ENCODE measurements at places on chromosomes 12 and 14.

GRCh38 chr12:15196221-15196620 is 25.0 kb downstream of the RERG start:
- DNase-seq = no peak

- no peak for DNase-seq
Measured at GRCh38 chr12:8037046-8037663, 4.6 kb downstream of the FOXJ2 start.

DNA sequence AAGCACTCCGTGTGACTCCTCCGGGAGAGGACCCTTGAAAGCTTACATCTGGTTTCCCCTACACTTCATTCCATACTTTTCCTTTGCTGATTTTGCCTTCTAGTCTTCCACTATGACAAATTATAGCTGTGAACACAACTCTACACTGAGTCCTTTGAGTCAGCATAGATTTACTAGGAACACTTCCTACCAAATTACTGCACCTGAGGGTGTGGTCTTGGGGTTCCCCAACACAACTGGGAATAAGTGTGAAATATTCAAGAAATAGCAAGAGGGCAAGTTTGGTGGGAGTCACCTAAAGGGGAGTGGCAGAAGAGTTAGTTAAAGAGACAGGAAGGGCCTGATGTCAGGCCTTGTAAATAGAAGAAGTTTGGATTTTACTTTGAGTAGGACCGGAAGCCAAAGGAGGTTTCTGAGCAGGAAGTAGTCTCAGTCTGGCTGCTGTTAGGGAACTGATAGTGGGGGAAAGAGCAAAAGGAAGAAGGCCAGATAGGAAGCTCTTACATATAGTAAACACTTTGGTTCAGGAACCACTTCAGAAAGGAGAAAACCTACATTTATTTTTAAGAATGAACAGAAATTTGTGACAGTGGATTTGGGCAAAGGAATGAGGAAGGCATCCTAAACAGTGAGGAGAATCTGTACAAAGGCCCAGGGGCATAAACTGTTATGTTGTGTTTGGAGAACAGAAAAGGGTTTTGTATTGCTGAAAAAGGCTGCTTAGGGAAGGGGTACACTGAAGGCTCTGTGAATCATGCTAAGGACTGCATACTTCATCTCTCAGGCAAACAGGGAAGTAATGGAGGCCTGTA is 14.2 kb downstream of the SEL1L start:
- DNase-seq = no peak

GRCh38 chr14:54567224-54567638 is 303 bp downstream of the SAMD4A start:
- DNase-seq = peak; percentile 41

- DNase-seq = peak; percentile 21
Measured at GRCh38 chr14:55333711-55334485, 62.7 kb downstream of the FBXO34 start.

- peak; percentile 29 for DNase-seq
Measured at GRCh38 chr12:52149651-52150241, 42.1 kb downstream of the KRT80 start.

GRCh38 chr12:45726603-45727300 is 2.8 kb upstream of the ARID2 start:
- peak; percentile 25 for DNase-seq

GRCh38 chr12:111359231-111359913 is 9.5 kb downstream of the PHETA1 start:
- no peak for DNase-seq

DNA sequence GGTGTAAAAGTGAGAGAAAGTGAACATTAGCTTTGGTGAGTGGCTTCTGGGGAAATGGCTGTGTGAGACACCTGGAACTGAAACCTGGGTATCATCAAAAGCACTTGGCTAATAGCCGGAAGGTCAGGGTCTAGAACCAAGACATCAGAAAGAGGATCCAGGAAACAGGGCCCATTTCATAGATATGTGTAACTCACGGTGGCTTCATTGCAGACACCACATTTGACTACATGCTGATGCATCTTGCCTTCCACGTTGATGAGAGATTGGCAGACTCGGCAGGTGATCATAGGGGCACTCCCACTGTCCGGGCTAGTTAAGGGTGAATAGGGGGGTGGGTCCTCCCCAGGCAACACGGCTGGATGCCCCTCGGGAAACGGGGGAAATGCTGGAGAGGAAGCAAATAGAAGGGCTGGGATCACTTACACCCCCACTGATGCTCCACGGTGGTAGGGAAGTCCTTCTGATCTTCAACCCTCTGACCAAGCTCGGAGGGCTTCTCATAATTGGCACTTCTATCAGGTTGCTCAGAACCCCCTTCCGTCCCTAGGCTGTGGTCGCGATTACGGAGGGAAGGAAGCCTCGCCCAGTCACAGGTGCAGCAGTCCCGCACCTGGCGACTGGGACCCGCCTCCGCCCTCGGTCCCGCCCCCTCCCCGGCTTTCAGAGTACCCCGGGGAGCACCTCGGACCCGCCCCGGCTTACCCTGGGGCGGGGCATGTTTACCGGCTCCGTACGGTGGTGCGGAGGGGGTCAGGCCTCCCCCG is 593 bp downstream of the PIP4P1 start:
- DNase-seq = no peak

- peak; percentile 97 for DNase-seq
Measured at GRCh38 chr12:69415471-69416275, 54.5 kb upstream of the FRS2 start.

DNA sequence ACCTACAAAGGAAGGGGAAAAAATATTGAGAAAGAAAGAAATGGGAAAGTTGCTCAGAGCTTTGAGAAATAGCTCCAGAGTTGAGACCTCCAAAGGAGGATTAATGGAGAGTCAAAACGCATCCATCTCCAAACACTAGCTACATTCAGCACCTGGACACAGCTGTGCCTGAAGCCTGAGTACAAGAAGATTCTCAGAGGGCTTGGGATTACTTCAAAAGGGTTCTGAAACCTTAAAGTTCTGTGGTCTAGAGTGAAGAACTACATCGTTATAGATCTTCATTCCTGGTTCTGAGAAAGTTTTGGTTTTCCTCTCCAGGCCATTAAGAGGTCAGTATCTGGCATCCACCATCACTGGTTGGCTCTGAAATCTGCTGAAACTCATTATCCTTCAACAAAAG is 10.5 kb upstream of the TMED10 start:
- no peak for DNase-seq

DNA sequence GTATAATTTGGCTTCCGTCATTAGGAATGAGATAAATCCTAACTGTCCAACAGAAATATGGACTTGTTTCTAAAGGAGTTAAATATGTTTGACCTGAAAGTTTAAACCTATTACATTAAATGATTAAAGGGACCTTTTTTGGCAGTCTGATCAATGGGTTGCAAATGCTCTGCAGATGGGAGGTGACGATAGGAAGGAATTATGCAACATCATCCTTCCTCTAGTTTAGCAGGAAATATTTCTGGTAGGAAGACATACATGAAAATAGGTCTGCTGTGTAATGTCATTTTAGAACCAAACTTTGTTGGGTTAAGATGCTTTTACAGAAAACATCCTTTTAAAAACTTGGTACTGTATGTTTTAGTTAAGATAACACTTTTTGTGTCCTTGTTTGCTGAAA is 2.6 kb downstream of the LRRC10 start:
- DNase-seq = peak; percentile 10

DNA sequence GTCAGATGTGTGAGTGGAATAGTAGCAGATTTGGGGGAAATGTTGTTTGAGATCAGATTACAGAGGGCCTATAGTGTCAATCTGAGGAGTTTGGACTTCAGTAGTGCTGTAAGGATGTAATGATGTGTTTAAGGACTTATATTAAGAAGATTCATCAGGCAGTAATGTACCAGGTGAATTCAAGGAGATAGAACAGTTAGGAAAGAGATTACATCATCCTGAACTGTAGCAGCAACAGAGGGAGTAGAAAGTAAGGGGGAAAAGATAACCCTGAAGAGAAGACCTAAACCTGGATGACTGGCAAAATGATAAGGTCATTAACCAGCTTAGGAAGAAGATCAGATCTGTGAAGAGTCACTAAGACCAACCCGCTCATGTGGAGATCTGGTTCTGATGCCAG is 349.4 kb downstream of the PDZRN4 start:
- no peak for DNase-seq

DNA sequence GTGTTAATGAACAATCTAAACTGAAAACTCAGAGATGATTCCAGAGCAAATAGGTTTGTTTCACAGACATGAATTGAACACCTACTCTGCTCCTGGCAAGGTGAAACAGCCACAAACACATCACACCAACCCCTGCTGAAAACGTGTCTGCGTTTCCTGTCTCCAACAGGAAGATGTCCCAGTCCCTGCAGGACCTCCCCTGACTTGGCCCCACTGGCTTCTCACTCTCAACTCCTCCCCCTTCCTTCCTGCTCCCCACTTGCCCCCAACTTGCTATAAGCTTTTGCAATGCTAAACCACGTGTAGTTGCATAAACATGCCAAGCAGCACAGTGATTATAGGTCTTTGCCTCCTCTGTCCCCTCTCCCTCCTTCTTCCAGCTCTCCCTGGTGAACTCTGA is 567.6 kb downstream of the BCL11B start:
- DNase-seq = peak; percentile 5

DNA sequence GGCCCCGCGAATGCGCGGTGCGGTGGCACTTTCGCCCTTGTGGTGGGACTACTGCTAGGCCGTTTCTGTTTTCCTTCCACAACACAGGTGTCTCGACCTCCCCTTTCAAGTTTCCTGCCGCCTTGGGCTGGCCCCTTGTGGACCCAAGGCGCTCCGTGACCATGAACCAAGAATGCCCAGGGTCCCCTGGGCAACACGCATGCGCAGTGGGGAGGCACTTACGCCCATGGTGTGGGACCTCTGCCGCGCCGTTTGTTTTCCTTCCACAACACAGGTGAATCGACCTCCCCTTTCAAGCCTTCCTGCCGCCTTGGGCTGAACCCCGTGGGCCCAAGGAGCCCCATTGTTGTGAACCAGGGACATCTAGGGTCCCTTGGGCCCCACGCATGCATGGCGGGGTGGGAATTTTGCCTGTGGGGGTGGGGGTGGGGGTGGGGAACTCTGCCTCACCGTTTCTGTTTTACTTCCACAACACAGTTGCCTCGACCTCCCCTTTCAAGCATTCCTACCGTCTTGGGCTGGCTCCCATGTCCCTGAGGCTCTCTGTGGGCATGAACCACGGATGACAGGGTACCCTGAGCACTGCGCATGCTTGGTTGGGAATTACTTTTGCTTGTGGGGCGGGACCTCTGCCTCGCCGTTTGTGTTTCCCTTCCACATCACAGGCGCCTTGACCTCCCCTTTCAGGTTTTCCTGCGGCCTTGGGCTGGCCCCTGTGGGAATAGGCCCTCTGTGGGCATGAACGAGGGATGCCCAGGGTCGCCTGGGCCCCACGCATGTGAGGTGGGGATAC is 355.1 kb downstream of the ALG10 start:
- DNase-seq = no peak

GRCh38 chr12:80129895-80130530 is 30.7 kb downstream of the OTOGL start:
- DNase-seq = peak; percentile 87

- peak; percentile 27 for DNase-seq
Measured at GRCh38 chr14:100406505-100407131, 83.5 kb downstream of the SLC25A47 start.

- peak; percentile 40 for DNase-seq
Measured at GRCh38 chr12:28253161-28253641, 62.9 kb downstream of the CCDC91 start.

DNA sequence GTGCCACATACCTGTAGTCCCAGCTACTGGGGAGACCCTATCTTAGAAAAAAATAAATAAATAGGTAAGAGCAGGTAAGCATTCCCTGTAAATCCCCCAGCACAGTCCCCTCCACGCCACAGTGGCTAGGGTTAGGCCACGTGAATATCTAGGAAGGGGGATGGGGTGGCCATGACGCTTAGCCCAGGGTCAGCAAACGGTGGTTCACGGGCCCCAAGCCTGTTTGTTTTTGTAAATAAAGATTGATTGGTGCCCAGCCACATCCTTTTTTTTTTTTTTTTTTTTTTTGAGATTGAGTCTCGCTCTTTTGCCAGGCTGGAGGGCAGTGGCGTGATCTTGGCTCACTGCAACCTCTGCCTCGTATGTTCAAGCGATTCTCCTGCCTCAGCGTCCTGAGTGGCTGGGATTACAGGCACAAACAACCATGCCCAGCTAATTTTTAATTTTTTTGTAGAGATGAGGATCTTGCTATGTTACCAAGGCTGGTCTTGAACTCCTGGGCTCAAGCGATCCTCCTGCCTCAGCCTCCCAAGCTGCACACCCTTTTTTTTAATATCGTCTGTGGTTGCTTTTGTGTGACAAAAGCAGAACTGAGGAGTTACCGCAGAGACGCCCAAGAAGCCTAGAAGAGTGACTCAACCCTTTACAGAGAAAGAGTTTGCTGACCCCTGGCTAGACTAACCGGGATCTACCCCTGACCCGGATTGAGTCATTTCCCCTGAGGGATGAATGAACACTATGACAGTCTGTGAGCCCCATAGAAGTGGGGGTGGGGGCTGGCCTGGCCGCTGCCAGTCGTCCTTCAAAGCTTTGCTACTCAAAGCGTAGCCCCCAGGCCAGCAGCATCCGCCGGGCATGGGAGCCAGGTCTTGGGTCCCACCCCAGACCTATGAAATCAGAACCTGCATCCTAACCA is 113.7 kb upstream of the NCOR2 start:
- DNase-seq = peak; percentile 93

GRCh38 chr12:53613821-53614220 is 12.4 kb downstream of the ATF7 start:
- peak; percentile 34 for DNase-seq

- no peak for DNase-seq
Measured at GRCh38 chr12:99042226-99042625, 397.1 kb downstream of the APAF1 start.

DNA sequence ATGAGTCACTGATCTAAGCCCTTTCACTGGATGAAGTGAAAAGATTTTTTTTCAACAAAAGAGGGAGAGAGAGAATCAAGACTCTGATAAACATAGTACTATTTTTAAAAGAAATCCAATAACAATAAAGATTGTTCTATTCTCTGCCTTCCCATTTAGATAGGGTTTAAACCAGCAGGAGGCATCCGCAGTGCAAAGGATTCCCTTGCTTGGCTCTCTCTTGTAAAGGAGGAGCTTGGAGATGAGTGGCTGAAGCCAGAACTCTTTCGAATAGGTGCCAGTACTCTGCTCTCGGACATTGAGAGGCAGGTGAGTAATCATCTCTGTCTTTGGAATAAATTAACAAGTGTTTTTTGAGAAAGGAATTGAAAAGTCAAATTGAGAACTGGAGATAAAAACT is 124.9 kb downstream of the DERA start:
- no peak for DNase-seq

DNA sequence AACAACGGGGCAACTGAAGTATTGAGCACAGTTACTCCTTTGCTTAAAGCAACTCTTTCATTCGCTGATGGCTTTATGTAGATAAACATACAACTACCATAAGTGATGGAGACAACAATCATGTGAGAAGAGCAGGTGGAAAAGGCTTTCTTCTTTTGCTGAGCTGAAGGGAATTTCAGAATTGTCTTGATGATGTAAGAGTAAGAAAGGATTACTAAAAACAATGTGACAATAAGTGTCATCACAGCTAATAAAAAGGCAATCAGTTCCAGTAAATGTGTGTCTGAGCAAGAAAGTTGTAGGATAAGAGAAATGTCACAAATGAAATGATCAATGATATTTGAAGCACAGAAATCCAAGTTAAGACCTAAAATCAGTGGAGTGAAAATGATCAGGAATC is 647 bp downstream of the OR6C70 start:
- no peak for DNase-seq

- no peak for DNase-seq
Measured at GRCh38 chr12:88310666-88311065, 168.6 kb downstream of the TMTC3 start.

GRCh38 chr14:100025111-100025510 is 40.1 kb upstream of the EVL start:
- DNase-seq = no peak
